ENCODE measurements at places on chromosomes 13 and 19.
A peak's percentile ranks its signal among the peaks of the same experiment; 100 is the strongest.

DNA sequence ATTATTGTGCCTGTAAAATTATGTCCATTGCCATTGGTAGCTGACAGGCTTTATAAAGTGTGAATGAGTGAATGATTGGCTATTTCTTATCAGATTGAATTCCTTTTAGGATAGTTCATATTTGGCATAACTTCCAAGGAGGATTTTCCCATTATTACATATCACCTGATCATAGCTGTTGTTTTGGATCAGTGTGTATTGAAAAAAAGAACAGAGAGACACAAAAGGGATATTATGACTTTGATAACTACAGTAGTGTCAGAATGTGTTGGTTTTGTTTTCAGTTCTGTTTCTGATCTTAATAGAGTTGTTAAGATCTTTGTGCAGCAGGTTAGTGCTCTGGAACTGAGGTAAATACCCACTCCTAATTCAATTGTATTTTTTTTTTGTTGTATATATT lies 103.8 kb downstream of the LRCH1 start:
- DNase-seq, result no peak

DNA sequence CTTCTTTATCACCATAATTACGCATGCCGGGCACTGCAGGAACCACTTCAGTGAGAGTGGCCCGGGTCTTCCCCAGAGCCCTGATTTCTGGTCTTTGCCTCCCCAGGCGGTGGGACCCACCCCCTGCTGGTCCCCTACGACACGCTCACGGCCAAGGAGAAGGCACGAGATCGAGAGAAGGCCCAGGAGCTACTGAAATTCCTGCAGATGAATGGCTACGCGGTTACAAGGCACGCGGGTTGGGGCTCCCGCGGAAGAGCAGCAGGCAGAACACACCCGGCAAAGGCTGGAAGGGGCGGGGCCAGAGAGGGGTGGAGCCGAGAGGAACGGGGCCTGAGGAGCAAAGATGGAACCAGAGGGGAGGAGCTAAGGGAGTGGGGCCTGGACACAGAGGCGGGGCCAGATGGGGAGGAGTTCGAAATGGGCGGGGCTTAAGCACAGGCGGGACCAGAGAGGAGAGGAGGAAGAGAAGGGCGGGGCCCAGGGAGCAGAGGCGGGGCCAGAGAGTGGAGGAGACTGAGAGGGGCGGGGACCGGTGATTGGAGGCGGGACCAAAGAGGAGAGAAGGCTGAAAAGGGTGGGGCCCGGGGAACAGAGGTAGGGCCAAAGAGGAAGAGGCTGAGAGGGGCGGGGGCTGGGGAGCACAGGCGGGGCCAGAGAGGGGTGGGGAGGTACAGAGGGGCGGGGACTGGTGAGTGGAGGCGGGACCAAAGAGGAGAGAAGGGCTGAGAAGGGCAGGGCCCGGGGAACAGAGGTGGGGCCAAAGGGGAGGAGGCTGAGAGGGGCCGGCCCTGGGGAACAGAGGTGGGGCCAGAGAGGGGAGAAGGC lies 73.4 kb downstream of the RYR1 start:
- DNase-seq, result peak; percentile 70

- DNase-seq, result no peak
Measured at GRCh38 chr13:104823071-104823470, 1712.4 kb downstream of the EFNB2 start.

DNA sequence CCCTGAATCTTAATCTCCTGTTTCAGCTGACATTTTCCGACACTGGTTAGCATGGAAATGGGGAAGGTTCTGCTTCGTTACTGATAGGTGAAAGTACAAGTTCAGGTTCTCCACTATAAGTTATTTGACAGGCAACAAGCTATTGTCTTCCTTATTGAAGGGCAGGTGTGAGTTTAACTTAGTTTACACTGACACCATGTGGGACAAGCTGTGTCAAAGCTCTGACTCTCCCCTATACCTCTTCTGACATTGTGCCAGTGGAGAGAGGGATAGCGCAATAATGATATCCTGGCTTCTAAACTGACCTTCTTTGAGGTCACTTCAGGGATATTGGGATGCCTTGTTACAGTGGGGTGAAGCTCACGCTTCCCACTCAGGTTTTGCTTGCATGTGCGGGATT lies 587.0 kb upstream of the SLITRK5 start:
- DNase-seq, result no peak
